Purkinje cell (primary cell): ENCODE measurements at places on chromosomes 6 and 20. TPM values are rescaled to one million over a fixed set of nuclear protein-coding genes. Genes with fewer than 3 reads are reported as not detected.

Gene NT5E
- polyA plus RNA-seq = 10.7 and 11.4 TPM in 2 replicates

Gene MICA
- 0.32 TPM in 1 of 2 replicates, not detected in the other for polyA plus RNA-seq

Gene ACTL10
- polyA plus RNA-seq = not detected in 2 replicates

Gene HLA-DRA
- polyA plus RNA-seq = 1.1 TPM in 1 of 2 replicates, not detected in the other

Gene PACRG
- 9.0 and 13.8 TPM in 2 replicates for polyA plus RNA-seq

Gene EBF4
- 0.52 TPM in 1 of 2 replicates, not detected in the other for polyA plus RNA-seq

Gene MAS1
- 0.44 TPM in 1 of 2 replicates, not detected in the other for polyA plus RNA-seq

Gene TUBB2B
- 46.3 and 56.3 TPM in 2 replicates for polyA plus RNA-seq

Gene RPP40
- 15.1 and 27.2 TPM in 2 replicates for polyA plus RNA-seq

Gene TTK
- polyA plus RNA-seq = 0.81 TPM in 1 of 2 replicates, not detected in the other

Gene PROKR2
- polyA plus RNA-seq = not detected in 2 replicates

Gene PCK1
- polyA plus RNA-seq = not detected in 2 replicates

Gene TRPC4AP
- 9.4 and 9.9 TPM in 2 replicates for polyA plus RNA-seq

Gene UST
- 7.2 and 11.7 TPM in 2 replicates for polyA plus RNA-seq

Gene FAM217A
- polyA plus RNA-seq = not detected in 2 replicates

Gene ROS1
- polyA plus RNA-seq = 0.42 TPM in 1 of 2 replicates, not detected in the other

Gene OPRM1
- polyA plus RNA-seq = 2.8 TPM in 1 of 2 replicates, not detected in the other

Gene DACT2
- polyA plus RNA-seq = not detected in 2 replicates

Gene GPLD1
- 5.4 and 6.0 TPM in 2 replicates for polyA plus RNA-seq

Gene GLP1R
- polyA plus RNA-seq = not detected in 2 replicates

Gene SAMD10
- 0.25 and 0.73 TPM in 2 replicates for polyA plus RNA-seq

Gene MCHR2
- not detected in 2 replicates for polyA plus RNA-seq

Gene SYCP2L
- polyA plus RNA-seq = 0.15 and 4.0 TPM in 2 replicates

Gene LAMA4
- 8.8 and 11.7 TPM in 2 replicates for polyA plus RNA-seq

Gene NKX2-2
- 0.69 and 2.0 TPM in 2 replicates for polyA plus RNA-seq

Gene SLPI
- not detected in 2 replicates for polyA plus RNA-seq

Gene MUCL3
- polyA plus RNA-seq = not detected in 2 replicates

Gene SIM1
- polyA plus RNA-seq = not detected in 2 replicates

Gene RFX6
- not detected in 2 replicates for polyA plus RNA-seq

Gene TCF15
- polyA plus RNA-seq = not detected in 2 replicates

Gene SLC17A2
- not detected in 2 replicates for polyA plus RNA-seq

Gene TSPYL4
- polyA plus RNA-seq = 73.9 and 95.4 TPM in 2 replicates

Gene AKAP7
- 138 and 140 TPM in 2 replicates for polyA plus RNA-seq

Gene RBBP8NL
- polyA plus RNA-seq = not detected in 2 replicates

Gene PSORS1C2
- not detected in 2 replicates for polyA plus RNA-seq

Gene NKAIN2
- 7.7 and 13.2 TPM in 2 replicates for polyA plus RNA-seq

Gene NHLRC1
- 2.6 and 2.7 TPM in 2 replicates for polyA plus RNA-seq
